Stimulated activated effector memory CD8-positive, alpha-beta T cell treated with anti-CD3 and anti-CD28 coated beads, Interleukin-12 subunit alpha, Interleukin-12 subunit beta, amount 100 ng/mL, for 72 hours (primary cell): ENCODE measurements at places on chromosomes 11 and 22.

GRCh38 chr11:17221968-17222367, 14.2 kb upstream of the PIK3C2A start:
- no peak for DNase-seq

DNA sequence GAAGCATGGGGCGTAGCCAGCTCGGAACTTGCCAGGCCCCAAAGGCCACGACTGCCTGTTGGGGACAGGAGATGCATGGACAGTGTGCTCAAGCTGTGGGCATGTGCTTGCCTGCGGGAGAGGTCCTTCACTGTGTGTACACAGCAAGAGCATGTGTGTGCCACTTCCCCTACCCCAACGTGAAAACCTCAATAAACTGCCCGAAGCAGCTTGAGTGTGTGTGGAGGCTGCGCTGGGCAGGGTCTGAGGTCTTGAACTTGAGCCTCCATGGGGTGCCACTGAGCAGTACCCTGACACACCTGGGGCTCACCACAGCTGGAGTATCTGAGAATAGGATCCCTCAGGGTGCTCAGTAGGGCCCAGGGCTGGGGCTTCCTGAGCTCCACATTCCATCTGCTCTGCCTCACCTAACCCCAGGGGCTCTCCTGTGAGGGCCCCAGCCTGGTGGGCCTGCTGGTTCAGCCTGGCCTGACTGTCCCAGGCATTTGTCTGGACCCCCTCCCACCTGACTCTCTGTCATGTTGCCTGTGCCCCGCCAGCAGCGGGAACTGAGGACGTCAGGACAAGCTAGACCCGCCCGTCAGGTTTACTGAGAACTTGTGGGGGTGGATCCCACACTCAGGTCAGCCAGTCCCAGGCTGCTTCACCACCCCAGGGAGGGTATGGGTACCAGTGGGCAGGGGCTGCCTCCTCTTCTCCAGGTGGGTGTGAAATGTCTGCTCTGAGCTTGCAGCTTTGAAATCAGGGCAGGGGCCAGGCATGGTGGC, 3.2 kb downstream of the RASSF7 start:
- no peak for DNase-seq

DNA sequence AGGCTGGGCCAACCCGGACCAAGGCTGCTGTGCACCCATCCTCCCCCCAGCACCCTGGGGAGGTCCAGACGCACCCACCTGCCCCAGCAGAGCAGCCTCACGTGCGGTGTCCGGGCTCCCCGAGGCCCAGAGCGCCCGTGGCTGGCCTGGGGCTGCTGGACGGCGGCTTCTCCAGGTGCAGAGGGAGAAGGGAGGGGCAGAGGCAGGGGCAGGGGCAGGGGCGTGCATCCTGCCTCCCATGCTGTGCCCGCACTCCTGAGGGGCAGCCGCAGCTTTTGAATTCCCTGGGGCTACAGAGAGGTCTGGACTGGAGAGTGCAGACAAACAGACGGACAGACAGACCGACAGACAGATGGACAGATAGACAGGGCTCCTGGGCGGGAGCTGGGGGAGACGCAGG, 83.6 kb upstream of the PRR5 start:
- no peak for DNase-seq

GRCh38 chr11:59053387-59053786, 32.7 kb upstream of the GLYATL1B start:
- DNase-seq, result peak; percentile 65

GRCh38 chr11:107263844-107264563, 193.6 kb downstream of the CWF19L2 start:
- DNase-seq, result no peak

GRCh38 chr11:62217191-62217748, 8.8 kb downstream of the SCGB2A1 start:
- DNase-seq, result no peak

DNA sequence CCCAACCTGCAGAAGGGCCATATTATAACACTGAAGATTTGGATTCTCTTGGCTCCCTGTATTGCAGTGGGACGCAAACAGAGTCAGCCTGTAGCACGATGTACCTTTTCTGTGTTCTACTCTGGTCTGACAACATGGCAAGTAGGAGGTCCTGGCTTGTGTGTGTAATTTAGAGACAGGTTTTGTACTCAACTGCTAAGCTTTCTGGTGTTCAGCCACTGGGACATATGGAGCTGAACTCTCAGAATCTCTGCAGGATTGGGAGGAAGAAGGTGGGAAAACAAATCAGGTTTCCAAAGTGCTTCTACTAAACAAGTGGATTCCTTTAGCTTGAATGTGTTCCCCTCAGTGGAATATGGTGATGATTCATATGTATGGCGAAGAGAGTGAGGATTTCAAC, 192.5 kb upstream of the MTMR2 start:
- no peak for DNase-seq

DNA sequence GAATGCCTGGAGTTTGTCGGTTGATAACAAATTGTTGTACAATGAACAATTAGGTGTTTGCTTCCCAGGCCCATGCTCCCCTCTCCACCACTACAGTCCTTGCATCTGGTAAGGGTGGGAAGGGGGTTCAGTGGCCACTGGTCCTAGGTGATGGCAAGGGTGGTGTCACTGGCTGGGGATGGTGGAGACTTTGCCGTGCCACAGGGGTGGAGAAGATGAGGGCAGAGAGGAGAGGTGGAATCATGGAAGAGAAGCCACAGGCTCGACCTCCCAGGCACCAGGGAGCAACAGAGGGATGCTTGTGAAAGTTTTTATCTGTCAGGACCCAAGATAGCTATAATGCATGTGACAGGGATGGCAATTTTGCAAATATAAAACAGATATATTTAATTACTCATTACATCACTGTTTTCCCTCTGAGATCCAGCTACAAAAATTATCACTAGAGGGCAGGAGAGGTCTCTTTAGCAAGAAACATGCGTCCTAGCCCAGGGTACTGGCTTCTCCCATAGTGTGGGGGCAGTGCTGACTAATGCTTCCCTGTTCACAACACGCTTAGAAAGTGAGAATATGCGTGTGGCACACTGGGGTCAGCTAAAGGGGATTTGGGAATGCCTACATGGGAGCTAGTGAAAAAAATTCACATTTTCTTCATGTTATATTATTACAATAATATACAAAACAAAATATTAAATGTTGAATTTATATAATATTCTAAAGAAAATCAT, 49.0 kb upstream of the AMPD3 start:
- peak; percentile 57 for DNase-seq

GRCh38 chr11:44575288-44575672, 9.8 kb downstream of the CD82 start:
- no peak for DNase-seq

GRCh38 chr11:118643995-118644345, 35.5 kb downstream of the TREH start:
- no peak for DNase-seq

GRCh38 chr11:122319085-122319484, 203.1 kb upstream of the BLID start:
- DNase-seq, result no peak

DNA sequence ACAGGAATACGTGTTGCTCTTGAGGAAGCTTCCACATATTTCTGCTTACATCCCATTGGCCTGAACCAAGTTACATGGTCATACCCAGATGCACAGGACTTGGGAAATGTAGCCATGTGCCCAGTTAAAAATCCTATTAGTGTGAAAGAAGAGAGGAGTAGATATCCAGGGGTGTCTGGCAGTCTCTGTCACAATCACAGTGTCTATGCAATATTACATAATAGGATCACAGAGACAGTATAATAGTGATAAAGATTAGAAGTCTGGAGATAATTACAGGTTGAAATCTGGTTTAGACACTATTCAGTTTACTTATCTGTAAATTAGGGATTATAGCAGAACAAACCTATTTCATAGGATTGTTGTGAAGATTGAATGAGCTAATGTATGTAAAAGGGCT, 62.6 kb upstream of the SLC6A5 start:
- DNase-seq, result no peak
